ENCODE measurements at places on chromosomes 11 and 22.

DNA sequence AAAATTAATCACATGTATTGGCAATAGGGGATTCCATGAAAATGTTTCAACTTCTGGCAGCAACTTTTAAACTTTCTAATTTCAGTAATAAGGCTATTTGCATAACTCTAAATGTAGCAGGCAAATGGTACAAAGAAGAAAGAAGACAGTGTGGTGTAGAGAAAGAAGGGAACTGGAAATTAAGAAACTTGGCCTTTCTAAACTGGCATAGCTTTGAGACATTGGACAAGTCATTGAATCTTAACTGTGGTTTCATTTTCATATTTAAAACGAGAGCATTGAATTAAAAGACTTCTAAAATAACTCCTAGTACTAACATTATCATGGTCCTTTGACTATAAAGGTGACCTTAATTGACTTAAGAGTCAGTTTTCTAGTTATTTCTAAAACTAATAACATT lies 125.0 kb downstream of the UVRAG start:
- no peak for DNase-seq

- no peak for DNase-seq
Measured at GRCh38 chr11:43250309-43250708, 61.5 kb upstream of the API5 start.

DNA sequence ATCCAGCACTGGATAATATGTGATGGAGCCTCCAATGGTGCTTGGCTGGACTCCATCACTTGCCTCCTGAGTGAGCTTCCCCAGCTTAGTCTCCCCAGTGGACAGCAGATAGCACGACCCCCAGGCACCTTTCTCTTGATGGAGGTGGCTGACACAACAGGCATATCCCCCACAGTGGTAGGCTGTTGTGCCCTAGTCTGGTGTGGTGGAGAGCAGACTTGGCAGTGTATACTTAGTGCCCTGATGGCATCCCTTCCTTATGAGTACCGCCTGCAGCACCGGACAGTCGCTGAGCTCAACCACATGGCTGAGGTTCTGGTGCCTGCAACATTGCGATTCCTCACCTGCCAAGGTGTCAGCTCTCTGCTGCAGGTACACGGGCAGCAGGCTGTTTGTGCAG lies 50.1 kb downstream of the DNHD1 start:
- no peak for DNase-seq

- peak; percentile 6 for DNase-seq
Measured at GRCh38 chr22:45720839-45721378, 49.3 kb downstream of the ATXN10 start.

- DNase-seq, result no peak
Measured at GRCh38 chr11:118338637-118339061, 3.9 kb downstream of the CD3D start.

- no peak for DNase-seq
Measured at GRCh38 chr11:64196626-64197025, 9.9 kb upstream of the FERMT3 start.

DNA sequence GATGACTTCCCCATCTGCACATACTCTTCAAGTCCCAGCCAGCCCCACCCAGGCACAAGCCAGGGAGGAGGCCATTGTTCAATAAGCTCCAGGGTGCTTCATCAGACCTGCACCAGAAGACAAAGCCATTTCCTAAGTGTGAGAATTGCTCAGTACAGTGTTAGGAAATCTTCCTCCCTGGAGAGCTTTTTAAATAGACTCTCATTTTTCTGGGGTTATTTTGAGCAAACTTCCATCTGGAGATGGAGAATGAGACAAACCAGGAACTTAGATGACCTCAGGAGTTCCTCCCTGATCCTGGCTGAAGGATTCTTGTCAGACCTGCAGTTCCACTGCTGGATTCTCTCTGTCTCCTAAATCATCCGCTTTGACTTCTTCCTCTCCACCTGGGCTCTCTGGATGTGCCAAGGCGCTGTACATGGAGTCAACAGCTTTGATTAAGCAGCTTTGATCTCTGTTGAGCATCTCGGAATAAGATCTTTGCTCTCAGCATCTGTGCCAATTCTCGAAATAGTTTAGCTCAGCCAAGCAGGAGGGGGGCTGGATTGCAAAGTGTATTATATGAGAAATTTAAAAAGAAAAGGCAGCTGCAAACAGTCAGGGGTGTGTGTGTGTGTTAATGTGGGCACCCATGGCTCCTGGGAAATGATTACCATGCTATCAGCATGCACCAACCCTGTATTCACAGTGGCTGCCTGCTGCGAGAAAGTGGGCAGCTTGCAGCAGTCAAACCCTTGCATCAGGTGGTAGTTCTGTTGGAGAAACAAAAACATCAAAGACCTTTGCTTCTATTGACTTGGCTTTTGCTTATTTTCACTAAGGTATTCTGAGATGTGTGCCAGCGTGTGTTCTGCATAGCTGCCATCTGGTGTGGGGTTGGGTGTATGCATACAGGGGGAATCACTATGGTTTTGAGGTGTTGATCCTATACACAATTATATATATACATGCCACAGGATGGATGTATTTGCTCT lies 70.2 kb upstream of the NAV2 start:
- DNase-seq, result no peak

GRCh38 chr22:44099696-44100095 lies 75.6 kb downstream of the PARVB start:
- DNase-seq, result no peak

- peak; percentile 22 for DNase-seq
Measured at GRCh38 chr11:102114032-102114431, 3.8 kb downstream of the YAP1 start.

GRCh38 chr11:99865951-99866350 lies 821.1 kb upstream of the ARHGAP42 start:
- peak; percentile 1 for DNase-seq

DNA sequence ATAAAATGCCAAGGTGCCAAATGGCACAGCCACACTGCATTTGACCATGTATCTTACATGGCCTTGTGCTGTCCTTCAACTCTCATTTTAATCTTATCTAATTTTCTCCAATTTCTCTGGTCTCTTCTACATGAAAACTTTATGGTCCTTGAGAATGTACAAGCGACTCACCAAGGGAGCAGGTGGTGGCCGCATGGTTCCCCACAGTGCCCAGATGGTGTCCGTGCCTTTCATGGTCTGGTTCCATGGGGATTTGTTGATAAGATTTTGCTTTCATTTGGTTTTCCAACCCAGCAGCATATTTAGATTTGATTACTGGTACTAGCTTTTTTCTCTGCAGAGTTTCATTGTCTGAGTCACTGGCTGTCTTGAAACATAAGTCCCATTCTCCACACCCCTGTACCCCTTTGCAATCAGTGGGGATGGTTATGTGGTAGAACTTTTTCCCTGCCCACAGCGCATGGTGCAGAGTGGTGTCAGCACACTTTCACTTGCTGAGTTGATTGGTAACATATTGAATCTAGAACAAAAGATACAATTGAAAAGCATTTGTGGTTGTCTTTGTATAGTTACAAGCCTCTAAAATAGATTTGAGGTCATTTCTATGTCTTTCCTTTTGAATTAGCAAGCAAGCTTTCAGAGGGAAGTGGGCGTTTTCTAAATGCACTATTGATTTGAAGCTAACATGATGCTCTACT lies 24.1 kb downstream of the ZNRF3 start:
- no peak for DNase-seq

DNA sequence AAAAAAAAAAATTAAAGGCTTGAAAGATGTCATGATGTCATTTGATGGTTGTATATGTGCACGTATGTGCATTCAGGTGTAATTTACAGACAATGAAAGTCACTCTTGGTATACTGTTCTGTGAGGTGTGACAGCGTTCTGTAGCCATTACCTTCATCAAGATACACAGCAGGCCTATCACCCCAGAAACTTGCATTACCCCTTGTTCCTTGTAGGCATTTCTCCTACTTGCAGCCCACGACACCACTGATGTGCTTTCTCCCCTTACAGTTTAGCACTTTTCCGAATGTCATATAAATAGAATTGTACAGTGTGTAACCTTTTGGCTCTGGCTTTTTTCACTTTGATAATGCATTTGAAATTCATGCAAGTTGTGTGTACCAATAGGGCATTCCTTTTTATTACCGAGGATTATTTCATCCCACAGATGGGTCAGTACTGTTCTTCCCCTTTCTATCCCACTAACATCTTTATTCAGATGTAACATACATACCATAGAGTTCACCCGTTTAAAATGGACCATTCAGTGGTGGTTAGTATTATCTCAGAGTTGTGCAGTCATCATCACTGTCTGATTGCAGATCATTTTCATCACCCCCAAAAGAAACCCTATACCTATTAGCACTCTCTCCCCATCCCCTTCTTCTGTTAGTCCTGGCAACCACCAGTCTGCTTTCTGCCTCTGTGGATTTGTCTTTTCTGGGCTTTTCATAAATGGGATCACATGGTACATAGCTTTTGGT lies 30.3 kb downstream of the BCR start:
- no peak for DNase-seq

DNA sequence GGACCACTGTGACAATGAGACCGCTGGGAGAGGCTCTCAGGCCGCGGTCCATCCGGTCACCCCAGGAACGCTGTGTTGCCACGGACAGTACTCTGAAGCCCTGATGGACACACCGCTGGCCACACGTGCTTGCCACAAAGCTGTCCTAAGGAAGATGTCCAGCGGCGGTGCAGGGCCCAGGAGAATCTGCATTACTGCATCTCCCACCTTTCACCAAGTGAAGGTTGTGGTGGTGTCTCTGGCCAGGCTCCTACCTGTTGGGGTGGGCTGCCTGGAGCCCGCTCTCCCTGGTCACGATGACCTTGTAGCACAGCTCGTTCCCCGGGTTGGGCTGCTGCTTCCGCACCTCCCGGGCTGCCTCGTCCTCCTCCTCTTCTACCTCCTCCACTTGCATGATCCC lies 4.2 kb downstream of the TTLL12 start:
- no peak for DNase-seq

DNA sequence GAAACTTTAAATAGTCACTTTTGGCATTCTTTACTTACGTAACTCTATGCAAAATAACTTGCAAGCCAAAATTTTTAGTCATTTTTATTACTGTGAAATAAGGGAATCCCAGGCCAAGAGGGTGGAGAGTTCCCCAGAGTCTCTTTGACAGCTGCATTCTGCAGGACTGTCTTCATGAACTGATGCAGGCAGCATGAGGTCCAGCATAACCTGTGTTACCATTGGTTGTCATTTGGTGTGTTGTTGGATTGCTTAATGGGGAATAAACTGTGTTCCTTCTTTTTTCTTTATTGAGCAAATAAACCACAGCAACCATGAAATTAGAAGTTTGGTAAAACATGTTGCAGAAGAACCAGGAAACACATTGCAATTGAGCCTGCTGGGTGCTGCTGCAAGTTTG lies 24.6 kb downstream of the MMP27 start:
- no peak for DNase-seq

GRCh38 chr11:15764948-15765347 lies 591.4 kb downstream of the SOX6 start:
- no peak for DNase-seq

DNA sequence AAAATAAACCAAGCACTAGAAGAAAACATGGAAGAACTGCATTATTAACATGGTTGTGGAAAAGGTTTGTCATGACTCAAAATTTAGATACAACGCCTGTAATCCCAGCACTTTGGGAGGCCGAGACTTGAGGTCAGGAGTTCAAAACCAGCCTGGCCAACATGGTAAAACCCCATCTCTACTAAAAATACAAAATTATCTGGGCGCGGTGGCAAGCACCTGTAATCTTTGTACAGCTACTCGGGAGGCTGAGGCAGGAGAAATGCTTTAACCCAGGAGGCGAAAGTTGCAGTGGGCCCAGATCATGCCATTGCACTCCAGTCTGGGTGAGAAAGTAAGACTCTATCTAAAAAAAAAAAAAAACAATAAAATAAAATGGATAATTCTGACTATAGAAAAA lies 23.7 kb downstream of the GNB1L start:
- no peak for DNase-seq

DNA sequence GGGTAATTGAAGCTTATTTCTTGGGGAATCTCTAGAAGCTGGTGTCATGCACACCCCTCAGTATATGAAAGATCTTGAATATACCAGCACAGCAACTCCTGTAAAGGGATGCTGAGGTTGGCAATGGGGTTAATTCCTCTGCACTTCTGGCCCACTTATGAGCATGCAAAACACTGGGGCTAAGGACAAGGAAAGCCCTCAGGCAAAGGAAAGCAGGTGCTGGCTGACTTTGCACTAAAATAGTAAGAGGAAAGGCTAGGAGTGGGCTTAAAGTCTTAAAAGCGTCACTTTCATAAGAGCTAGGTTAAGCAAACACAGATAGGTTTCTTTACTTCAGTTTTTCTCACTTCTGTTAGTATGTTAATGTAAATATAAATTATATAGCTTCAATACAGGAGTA lies 572.6 kb upstream of the LUZP2 start:
- DNase-seq, result no peak

DNA sequence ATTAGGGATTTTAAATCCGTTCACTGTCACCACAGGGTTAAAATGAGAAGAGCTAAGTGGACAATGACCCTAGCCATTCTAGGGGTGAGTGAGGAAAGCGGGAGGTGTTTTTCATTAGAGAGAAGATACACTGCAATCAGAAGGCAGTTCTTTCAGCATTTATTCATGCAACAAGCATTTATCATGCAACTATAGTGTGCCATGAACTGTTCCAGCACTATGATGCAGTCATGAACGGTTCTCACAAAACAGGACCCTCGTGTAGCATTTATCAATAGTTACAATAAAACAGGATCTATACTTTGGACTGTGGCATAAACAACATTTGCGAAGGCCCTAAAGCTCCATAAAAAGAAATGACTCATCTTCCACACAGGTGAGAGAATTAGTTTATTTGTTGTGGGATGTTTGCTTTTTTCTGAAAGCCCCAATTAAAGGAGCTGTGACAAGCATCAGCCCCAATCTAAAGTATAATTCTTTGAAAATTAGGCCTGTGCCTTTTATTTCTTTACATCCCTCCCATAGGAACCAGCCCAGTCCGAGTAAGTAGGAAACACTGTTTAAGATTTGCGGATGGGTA lies 51.5 kb downstream of the PAMR1 start:
- no peak for DNase-seq

GRCh38 chr11:73660497-73661034 lies 14.2 kb downstream of the PLEKHB1 start:
- DNase-seq, result no peak

DNA sequence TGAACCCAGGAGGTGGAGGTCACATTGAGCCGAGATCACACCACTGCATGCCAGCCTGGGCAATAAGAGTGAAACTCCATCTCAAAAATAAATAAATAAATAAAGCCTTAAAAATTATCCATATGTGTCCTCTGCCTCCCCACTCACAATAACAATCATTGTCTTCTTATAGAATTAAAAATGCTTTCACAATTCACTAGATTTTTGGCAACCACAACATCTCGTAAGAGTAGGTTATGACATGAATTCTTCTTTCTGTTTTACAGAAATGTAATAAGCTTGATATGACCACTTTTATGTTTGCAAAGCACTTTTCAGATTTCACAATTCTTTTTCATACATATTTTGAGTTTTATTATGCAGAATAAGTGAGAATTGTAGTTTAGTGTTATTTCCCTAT lies 54.5 kb upstream of the HSPA8 start:
- no peak for DNase-seq

DNA sequence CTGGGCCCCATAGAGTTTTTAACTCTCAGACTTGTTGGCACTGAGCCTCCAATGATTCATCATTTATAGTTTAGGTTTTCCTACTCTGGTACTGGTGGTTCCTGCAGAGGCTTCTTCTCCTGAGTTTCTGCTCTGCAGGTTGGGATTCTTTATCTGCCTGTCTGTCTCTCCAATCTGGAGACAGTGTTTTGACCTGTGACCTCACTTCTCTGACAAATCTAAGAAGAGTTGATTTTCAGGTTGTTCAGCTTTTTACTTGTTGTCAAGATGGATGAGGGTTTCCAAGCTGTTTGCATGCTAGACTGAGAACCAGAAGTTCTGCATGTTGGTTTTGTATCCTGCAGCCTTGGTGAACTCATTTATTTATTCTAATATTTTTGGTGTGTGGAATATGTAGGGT lies 63.9 kb downstream of the JAM3 start:
- no peak for DNase-seq
